ENCODE measurements at places on chromosomes 2 and 18.

DNA sequence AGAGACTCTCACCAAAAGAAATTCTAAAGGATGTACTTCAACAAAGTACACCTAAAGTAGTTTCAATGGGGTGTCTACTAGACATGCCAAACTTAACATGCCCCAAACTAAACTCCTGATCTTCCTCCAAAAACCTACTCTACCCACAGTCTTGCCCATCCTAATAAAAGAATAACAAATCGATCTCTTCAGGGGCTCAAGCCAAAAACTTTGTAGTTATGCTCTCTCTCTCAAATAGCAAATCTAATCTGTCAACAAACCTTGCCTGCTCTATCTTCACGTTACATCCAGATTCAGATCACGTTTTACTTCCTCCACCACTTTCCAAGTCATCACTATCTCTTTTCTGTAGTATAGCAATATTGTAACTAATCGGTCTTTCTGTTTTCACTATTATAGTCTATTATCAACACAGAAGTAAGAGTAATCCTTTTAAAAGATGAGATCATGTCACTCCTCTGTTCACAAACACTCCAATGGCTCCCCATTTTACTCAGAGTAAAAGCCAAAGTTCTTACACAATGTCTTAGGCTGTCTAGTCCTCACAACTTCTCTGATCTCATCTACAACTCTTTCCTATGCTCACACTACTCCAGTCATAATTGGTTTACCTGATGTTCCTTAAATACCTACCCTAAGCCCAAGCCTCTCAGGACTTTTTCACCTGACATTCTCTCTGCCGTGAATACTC, 79.9 kb downstream of the THADA start:
- DNase-seq = no peak

- peak; percentile 57 for DNase-seq
These were observed 6.8 kb upstream of the PXDN start for GRCh38 chr2:1750933-1751766.

- no peak for DNase-seq
These were observed 50.4 kb upstream of the CTDP1 start for GRCh38 chr18:79629249-79629558.

DNA sequence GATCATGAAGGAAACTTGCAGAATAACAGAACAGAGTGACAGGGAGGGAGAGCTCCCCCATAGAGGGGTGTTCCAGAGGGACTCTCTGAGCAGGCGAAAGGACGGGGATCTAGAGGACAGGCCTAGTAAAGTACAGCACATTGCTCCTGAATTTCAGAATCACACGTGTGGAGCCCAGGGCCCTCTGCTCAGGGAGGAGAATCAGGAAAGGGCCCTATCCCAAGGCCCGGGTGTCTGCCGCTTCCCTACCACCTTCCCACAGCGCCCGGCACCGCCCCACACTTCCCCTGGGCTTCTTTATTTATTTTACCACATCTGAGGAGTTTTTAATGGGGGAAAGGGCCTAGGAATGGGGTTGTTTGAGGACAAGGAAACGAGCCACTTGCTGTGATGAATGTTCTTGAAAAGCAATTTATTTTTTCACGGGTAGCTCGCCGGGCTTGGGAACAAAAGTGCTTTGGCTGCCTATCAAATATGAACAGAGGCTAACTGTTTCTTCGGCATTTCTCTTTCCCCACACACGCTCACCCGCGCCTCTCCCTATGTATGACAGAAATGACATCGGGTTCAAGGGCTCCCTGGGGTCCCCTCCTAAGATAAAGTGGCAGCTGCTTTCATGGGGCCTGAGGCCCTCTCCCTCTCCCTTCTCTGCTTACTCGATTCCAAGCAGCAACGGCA, 79.3 kb upstream of the GLI2 start:
- DNase-seq = no peak

GRCh38 chr18:46160050-46160798, 56.0 kb downstream of the HAUS1 start:
- DNase-seq = no peak

DNA sequence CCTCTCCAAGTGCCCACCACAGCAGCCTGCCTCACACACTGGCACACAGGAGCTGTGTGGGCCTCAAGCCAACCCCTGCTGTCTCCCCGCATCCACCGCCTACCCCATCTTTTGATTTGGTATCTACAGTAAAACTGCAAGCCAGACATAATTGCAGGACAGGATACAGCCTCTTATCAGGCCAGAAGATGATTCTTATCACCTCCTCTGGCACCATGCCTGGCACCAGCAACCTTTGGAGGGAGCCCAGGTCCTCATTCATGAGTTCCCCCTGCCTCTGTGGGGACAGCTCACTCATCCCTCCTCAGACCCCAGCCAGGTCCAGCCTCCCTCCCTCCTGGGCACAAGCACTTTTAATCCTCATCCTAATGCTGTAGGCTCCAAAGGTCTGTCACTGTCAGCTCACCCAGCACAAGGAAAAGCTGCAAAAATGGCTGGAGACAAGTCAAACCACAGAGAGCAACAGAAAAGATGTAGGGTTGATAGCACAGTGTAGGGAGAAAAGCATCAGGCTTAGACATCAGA, 9.7 kb downstream of the RAB11FIP5 start:
- peak; percentile 18 for DNase-seq

GRCh38 chr2:163255086-163255485, 416.5 kb upstream of the KCNH7 start:
- no peak for DNase-seq

DNA sequence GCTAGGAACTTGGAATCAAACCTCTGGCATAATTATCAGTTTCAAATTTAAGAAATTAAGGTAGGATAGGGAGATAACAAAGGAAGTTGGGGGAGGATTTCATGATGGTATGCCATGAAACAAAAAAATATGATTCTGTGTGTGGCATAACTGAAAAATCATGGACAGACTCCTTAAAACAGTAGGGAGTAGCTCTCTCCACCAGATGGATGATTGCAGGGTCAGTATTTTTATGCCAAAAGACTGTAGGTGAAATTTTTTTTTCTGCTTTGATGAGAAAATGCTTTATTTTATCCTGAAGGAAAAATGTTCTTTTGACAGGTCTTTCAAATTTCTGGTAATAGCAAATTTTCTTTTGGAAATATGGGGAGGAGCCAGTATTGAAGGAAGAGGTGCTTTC, 94.3 kb downstream of the TRABD2A start:
- DNase-seq = no peak

DNA sequence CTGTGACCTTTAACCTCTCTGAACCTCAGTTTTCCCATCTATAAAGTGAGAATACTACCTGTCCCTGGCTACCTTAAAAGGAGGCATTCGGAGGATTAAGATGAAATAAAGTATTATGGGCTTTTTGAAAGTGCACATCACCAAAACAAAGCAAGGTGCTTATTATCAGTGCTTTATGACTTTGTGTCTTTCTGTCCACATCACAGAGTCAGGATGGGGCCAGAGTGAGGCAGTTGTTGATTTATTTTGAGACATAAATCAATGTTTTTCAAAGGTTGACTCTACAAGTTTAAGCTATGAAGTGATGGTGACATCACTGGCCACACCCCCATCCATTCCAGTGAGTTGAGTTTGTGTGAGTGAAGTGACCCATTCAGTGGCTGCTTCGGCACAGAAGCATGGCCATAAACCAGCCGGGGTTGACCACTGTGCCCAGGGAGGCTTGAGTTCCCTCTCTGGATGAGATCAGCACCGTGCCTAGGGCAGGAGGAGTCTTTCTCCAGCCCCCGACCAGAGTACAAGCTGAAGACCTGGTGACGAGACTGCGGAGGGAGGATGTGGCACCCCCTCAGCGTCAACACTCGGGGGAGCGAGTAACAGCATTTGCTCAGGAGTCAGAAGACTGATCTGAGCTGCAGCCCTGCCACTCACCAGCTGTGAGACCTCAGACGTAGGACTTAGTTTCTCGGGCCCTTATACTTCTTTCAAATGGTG, 89.0 kb upstream of the PPP1CB start:
- no peak for DNase-seq

GRCh38 chr18:53551868-53552426, 672.5 kb downstream of the MBD2 start:
- no peak for DNase-seq

DNA sequence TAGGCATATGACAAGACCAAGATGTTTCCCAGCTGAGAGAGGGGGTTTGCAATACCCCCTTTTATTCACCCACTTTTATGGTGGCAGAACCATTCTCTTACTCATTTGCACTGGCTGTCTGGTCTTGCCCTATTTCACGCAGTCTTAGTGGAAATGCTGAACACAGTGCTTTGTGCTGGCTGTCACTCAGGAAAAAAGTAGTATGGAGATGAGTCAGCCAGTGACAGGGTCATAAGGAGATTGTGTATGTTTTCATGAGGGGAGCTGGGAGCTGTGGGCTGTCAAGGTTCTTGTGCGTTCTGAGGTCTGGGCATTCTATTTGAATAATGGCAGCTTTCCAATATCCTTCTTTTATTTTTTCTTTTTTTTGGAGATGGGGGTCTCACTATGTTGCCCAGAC, 10.9 kb upstream of the CNRIP1 start:
- DNase-seq = no peak

GRCh38 chr2:207599636-207600035, 25.6 kb downstream of the METTL21A start:
- DNase-seq = no peak

GRCh38 chr2:162232027-162232426, 11.2 kb downstream of the FAP start:
- no peak for DNase-seq

- DNase-seq = no peak
These were observed 174.9 kb downstream of the RAB3GAP1 start for GRCh38 chr2:135226961-135227360.

- DNase-seq = no peak
These were observed 26.2 kb downstream of the HRH4 start for GRCh38 chr18:24486684-24487083.

- no peak for DNase-seq
These were observed 22.4 kb downstream of the FBLN7 start for GRCh38 chr2:112160283-112161250.

GRCh38 chr2:72965770-72966450, 48.6 kb downstream of the EMX1 start:
- DNase-seq = no peak

GRCh38 chr2:192948316-192948715, 753.6 kb upstream of the TMEFF2 start:
- DNase-seq = no peak

- no peak for DNase-seq
These were observed 293.7 kb downstream of the NYAP2 start for GRCh38 chr2:225693259-225693658.

DNA sequence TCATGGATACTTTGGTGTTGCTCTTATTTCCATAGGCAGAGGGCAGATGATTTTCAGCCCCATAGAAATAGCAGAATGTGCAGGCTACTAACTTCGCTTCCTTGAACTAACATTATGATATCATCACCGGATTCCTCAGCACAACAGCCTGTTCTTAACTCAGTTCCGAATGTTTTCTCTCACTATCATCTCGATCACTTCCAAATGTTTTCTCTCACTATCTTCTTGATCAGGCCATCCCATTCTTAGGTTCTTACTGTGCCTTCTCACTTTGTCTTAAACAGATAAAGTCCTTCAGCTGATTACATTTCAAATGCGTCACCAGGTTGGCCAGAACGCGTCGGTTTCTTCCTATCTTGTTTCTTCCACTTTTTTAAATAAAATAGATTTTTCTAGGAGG, 11.4 kb upstream of the MBD2 start:
- DNase-seq = no peak

DNA sequence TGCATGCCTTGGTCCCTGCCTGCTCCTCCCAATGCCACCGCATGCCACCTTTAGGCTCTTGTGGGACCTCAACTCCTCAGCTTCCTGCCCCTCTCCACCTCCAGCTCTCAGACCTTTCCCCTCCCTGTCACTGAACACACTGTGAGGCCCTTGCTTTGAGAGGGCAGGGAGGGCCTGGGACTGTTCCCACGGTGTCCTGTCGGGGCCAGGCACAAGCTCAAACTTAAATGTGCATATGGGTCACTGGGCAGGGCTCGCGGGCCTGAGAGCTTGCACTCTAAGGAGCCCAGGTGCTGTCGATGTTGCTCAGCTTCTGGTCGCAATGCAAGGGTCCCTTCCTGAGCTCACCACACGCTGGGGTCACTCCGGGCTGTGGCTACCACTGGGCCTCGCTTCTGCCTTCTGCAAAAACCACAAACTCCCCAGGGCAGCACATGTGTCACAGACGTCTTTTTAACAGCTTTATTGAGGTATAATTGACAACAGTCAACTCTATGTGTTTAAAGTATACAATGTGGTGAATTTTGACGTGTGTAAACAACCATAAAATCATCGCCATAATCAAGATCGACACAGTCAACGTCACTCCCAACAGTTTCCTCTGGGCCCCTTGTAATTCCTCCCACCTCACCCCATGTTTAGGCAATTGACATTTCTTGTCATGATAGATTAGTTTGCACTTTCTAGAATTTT, 11.9 kb upstream of the B3GNT7 start:
- DNase-seq = no peak

DNA sequence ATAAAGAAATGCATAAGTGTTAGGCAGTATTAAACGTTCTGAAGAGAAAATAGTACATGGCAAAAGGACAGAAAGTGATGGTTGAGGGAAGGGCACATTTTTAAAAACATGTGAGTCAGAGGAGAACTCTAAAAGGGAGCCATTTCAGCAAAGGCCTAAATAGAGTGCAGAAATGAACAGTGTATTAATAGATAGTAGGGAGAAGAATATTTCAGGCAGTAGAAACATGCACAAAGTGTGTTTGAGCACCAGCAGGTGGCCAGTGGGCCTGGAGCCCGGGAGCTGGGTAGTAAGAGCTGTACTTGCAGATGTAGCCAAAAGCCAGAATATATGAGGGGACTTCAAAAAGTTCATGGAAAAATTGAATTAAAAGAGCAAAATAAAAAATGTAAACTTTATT, 288.1 kb upstream of the FIGN start:
- no peak for DNase-seq

GRCh38 chr18:58100154-58100553, 56.1 kb downstream of the NEDD4L start:
- peak; percentile 24 for DNase-seq

GRCh38 chr2:158779621-158780020, 15.5 kb upstream of the DAPL1 start:
- DNase-seq = no peak

- DNase-seq = no peak
These were observed 20.9 kb upstream of the BAZ2B start for GRCh38 chr2:159637240-159637639.

DNA sequence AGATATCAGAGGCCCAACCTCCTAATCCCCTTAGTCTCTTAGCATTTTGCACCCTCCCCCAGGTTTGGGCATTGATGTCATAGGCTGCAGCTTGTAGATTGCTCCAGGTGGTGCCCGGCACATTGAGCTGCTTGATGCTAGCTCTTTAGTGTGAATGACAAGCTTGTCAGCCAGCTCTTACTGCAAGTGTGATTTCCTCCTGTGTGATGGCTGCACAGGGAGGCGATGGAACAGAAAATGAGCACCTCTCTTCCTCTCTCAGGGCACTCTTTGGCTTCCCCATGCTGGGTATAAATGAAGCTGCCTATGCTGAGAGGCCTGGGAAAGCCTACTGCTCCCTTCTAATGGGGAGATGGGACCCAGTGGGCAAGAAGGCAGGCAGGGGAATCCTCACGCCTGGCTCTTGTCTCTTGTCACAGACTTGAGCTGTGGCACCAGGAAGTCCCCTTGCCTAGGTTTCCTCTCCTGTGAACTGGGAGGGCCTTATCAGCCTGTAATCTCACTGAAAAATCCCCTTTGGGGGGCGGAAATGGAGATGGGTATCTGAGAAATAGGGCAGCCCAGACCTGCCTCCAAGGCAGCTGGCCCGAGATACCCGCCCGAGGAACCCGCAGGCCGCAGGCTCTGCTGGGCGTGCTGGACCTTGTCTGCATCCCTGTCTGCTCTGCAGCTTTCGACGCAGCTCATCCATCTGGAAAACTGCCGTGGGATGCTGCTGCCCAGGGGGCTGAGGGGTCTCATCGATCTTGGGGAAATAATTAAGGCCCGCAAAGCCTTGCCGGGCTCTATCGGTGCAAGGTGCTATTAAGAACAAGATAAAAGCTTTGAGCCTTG, 163.5 kb upstream of the CXCR4 start:
- DNase-seq = no peak
